Natural killer cell treated with Interleukin-12 subunit alpha and Interleukin-12 subunit beta and Interleukin-15 and Interleukin-18, amount 100 ng/mL, for 72 hours (primary cell): ENCODE measurements at places on chromosomes 12 and 14. TPM values are rescaled to one million over a fixed set of nuclear protein-coding genes. Genes with fewer than 3 reads are reported as not detected.

- no peak for DNase-seq
These were observed 130.3 kb upstream of the FUT8 start for GRCh38 chr14:65281991-65282895.

GRCh38 chr12:104420868-104421267 is 35.9 kb upstream of the CHST11 start:
- no peak for DNase-seq

GRCh38 chr14:39006721-39007410 is 96.2 kb downstream of the SEC23A start:
- DNase-seq: no peak

- DNase-seq: no peak
These were observed 220.6 kb upstream of the RGS6 start for GRCh38 chr14:71711619-71712018.

- DNase-seq: no peak
These were observed 43.4 kb downstream of the GPR65 start for GRCh38 chr14:88048351-88048750.

AJUBA gene
- total RNA-seq: 0.17 TPM

ACSM4 gene
- not detected for total RNA-seq
